Stimulated activated CD4-positive, alpha-beta T cell treated with anti-CD3 and anti-CD28 coated beads, Interleukin-2, amount 100 ng/mL, for 4 hours (primary cell): ENCODE measurements at places on chromosomes 5 and 9.
A peak's percentile ranks its signal among the peaks of the same experiment; 100 is the strongest.

DNA sequence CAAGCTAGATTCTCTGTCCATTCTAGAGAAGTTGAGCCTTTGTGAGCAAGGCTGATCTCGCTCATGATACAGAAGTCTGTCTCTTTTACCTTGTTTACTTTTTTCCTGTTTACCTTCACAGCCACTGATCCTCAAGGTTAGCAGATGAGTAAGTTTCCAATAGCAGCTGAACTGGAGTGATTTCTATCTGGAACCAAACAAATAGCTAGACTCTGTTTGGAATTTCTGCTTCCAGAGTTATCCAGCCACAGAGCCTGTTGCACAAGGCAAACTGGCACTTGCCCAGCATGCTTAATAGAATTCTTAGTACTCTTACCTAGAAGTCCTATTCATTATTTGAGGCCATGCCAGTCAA lies 12.8 kb upstream of the PANK3 start:
- no peak for DNase-seq

GRCh38 chr9:121319383-121319780 lies 50.7 kb downstream of the STOM start:
- DNase-seq: no peak

DNA sequence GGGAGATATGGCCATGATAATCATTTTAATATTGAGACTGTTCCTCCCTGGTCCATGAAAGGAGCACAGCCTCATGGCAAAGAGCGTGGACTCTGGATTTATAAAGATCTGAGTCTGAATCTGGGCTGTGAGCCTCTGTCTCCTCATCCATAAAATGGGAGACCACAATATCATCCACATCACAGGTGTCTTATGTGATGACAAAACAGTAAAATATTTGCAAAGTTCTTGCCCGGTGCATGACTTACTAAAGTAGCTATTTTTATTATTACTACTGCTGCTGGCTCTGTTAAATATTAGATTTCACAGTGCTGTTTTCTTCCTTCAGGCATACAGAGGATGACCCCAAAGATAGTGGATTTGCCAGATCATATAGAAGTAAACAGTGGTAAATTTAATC lies 74.1 kb downstream of the TEK start:
- DNase-seq: no peak

DNA sequence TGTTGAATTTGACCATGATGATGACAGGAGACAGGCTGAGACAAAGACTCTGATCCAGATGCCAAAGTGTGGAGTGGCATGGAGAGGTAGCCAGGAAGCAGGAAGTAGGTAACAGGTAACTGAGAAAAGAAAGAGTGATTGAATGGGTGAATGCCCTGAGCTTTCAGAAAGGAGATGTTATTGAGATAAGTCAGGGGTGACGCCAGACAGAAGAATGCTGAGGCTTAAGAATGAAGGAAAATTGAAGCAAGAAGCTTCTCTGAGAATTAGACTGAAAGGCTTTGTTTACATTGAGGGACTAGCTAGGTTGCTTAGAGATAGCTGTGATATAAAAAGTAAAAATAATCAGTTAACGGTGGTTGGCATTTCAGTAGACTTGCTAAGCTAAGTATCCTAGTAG lies 165.7 kb downstream of the PSAT1 start:
- DNase-seq: no peak

GRCh38 chr9:123358181-123358905 lies 2.3 kb downstream of the CRB2 start:
- no peak for DNase-seq

DNA sequence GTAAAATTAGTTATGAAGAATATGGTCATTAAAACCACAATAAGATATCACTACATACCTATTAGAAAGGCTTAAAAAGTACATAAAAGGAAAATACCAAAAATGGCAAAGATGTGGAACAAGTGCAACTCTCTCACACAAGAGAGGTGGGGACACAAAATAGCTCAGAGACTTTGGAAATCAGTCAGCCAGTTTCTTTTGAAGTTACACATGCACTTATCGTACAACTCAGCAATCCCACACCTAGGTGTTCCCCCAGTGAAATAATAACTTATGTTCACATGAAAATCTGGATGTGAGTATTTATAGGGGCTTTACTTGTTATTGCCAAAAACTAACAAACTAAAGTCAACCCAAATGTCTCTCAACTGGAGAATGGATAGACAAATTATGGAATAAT lies 9.8 kb upstream of the RICTOR start:
- DNase-seq: no peak

- no peak for DNase-seq
These were observed 61.8 kb downstream of the C9 start for GRCh38 chr5:39302472-39302871.

DNA sequence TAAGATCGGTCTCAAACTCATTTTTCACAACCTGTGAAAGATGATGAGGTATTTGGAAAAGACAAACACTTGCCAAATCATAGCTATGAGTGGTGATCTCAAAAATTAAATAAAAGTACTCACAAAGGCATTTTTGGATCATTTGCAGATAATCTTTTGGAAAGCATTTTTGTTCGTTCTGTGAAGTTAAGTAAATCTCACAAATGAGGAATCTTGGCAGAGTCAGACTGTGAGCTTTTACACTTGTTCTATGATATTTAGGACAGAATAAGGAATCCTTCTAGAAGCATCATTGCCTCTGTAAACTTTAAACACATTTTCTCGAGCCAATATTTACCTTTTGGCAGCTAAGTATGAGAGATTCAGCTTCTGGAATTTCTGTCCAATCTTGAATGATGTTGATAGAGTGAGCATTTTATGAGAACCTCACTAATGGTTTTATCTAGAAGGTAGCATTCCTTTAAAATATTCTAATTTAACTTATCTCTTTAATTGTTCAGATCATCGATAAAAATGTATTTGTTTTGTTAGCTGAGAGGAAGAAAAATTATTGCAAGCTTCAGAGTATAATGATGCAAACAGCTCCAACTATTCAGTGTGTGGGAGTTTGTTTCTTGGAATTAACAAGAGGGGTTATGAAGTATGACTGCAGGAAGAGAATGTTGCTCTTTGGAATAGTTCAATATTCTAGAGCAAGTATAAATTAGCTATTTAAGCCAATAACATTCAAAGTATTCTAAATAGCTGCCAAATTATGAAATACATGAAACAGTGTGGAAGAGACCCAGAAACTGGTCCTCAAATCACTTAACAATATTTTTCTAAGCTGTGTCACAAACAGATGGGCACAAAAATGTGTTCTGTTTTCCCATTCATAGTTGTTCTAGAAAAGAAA lies 48.6 kb upstream of the SLCO6A1 start:
- DNase-seq: no peak

- DNase-seq: no peak
These were observed 1.3 kb downstream of the C5orf15 start for GRCh38 chr5:133967124-133967523.

- no peak for DNase-seq
These were observed 194.8 kb upstream of the IRX2 start for GRCh38 chr5:2946315-2946714.

GRCh38 chr9:33287087-33287490 lies 3.2 kb upstream of the NFX1 start:
- DNase-seq: peak; percentile 23

- DNase-seq: no peak
These were observed 70.9 kb downstream of the SETX start for GRCh38 chr9:132283863-132284262.

DNA sequence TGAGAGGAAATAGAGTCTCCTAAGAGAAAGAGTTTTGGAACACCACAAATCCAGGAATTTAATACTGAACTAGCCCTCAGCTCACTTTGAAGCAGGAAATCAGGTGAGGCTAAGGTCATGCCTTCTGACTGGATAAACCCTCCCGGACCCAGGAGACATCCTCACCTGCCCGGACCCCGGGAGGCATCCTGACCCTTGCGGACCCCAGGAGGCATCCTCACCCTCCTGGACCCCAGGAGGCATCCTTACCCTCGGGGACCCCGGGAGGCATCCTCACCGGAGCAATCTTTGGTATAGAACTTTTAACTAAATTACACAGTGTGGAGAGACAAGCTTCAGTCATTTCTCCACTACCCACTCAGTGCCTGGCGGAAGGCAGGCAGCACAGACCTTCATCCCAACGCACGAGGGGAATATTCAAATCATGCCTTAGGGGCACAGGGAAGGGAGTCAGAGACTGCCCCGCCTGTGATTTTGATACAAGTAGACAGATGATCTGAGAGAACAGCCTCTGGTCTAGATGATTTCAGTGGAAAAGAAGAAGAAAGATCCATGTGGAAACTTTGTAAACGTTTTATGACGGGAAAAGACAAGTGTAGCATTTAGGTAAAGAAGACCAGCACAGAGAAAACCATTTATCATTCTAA lies 21.3 kb downstream of the STXBP1 start:
- no peak for DNase-seq

GRCh38 chr9:447230-448025 lies 232.8 kb downstream of the DOCK8 start:
- DNase-seq: peak; percentile 62

DNA sequence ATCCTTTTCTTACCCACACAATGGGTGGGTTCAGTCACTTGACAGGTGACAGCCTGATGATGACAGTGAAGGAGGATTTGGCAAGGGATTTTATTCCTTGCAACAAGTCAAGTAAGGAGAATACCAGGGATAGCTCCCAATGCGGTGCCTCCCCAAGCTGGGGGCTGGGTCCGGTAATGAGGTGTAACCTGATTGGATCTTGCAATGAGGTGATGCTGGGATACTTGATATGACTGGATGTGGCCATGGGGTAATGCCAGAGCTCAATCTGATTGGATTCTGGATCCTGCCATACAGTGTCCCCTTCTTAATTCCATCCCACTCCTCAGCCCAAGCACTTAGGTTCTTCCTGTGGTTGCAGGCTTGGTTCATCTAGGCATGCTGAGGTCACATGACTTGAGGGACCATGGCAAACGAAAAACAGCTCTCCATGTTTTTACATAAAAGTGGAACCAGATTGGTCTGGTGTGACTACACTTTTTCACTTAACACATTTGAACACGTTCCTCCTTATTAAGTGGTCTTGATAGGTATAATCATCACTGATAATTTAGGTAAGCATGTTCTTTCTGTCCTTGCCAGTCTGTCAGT lies 181.1 kb downstream of the PDZD2 start:
- DNase-seq: no peak

DNA sequence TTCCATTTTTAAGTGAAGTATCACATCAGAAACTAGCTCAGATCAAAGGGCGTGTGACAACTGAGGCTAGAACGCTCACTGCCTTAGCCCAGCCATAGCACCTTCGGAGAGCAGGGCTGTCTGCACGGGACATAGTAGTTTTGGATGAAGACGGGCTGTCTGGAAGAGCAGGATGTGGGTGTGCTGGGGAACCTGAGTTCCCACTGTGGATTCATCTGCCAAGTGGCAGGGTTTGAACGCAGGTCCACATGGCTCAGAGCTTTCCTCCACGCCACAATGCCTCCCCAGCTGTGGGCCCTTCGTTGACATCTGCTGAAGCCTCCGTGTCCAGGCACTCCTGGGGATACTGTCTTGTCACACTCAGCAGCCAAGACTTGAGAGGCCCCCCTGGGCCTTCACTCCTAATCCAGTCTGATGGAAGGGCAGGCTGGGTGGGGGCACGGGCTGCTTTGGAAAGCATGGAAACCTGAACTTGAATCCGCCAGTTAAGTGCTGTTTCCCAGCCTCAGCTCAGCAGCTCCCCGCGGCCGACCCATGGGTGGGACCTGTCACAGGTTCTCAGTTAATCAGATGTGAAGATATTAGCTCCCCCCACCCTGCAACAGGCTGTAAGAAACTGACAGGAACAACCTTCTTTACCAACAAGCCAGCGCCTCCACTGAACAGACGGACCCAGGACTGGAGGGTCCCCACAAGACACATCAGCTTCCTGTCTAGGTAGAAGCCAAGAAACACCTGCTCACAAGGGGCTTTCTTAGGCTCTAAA lies 228.1 kb downstream of the FANCC start:
- DNase-seq: no peak

DNA sequence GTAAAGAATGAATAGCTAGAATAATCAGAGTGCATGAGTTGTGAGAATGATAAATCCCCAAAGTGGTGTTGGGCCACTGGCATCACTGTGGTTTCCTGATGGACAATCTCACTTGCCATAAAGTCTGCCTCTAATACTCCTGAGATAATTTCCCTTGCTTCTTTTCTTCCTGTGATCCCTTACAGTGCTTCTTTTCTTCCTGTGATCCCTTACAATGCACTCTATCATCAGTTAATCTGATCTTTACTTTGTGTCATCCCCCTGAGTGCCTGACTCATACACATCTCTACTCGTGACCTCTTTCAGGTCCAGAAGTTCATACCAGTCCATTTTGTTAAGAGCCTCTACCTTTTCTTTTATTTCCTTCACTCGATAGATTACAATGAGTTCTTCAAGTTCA lies 418.3 kb downstream of the HCN1 start:
- no peak for DNase-seq

- DNase-seq: no peak
These were observed 26.0 kb upstream of the MAST4 start for GRCh38 chr5:66570201-66570600.

- no peak for DNase-seq
These were observed 57.1 kb downstream of the PSD2 start for GRCh38 chr5:139852696-139853095.

- DNase-seq: no peak
These were observed 186.7 kb upstream of the FREM1 start for GRCh38 chr9:15096972-15097371.

DNA sequence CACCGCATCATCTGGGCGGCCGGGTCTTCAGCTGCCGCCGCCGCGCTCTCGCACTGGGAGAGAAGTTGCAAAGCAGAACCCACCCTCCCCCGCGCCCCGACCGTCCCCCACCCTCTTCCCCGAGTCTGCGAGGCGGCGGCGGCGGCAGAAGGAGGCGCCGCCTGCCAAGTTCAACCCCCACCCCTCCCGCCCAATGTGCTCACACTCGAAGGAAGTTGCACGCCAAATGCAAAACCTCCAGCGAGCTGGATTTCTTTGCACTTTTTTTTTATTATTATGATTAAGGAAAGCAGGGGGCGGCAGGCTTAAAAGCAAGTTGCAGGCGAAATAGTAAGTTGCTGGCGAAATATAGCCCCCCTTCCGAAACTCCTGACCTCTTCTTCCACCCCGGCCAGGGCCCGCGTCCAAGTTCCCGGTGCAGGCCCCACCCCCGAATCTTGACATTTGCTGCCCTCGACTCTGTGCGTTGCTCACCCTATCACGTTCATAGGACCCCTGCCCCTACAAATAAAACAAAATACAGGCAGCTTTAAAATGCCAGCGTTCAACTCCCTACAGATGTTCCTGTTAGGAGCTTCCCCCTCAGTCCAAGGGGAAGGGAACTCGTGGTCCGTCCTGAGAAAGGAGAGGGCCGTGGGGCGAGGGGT lies 1.1 kb upstream of the NR3C1 start:
- peak; percentile 70 for DNase-seq

DNA sequence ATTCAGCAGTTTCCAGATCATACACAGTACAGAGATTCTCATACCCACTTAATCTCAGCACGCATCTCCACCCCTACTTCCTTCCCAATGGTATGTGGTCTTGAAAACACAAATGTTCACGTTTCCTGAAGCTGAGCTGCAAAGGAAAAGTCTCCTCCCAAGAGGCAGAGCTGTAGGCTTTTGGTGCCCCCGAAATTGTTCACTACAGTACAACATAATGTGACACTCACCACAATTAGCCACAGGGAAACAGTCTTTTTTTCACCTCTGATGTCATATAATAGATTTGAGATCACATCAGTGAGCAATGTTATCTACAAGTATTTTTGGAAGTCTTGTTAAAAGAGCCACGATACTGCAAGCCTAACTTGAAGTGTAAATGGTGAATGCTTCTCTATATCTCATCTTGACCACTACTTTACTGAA lies 40.2 kb downstream of the NFIB start:
- DNase-seq: no peak

GRCh38 chr5:126525630-126526245 lies 69.3 kb downstream of the ALDH7A1 start:
- no peak for DNase-seq
